CD4-positive, alpha-beta T cell treated with Interferon gamma for 1 hour (primary cell): ENCODE measurements at places on chromosomes 4 and X.

DNA sequence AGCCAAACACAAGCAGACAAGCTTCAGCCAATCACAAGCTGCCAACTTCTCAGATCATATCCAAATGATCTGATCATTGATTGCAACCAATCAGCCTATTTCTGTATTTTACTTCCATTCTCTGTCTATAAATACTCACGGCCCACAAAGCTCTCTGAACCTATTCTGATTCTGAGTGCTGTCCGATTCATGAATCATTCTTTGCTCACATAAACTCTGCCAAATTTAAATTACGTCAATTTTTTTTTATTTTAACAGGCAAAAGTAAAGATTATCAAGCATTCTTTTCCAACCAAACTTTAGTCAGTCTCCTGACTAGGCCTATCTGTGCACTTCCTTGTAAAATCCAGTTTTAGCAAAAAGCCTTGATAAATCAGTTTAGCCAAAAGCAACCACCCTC lies 1.8 kb upstream of the TCEANC start:
- no peak for DNase-seq

GRCh38 chrX:13167481-13168231 lies 123.2 kb upstream of the FAM9C start:
- DNase-seq, result no peak

- no peak for DNase-seq
These were observed 106.3 kb downstream of the FAM53A start for GRCh38 chr4:1577822-1578217.

DNA sequence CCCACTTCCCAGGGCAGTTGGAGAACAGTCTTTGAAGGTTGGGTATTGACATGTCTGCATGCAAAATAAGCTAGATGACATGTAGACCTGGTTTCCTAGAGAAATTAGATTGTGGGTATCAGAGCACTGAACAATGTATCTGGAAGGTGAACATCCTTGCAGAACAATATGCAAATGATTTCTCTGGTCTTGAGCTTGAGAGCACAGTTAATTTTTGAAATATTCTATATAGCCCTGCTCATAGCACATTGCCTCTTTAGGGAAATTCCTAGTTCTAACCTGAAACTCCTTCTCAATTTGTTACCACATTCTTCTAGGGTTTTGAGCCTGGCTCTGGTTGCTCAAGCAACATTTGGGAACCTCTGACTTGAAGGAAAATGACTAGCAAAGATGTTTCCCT lies 41.6 kb upstream of the LAS1L start:
- no peak for DNase-seq

DNA sequence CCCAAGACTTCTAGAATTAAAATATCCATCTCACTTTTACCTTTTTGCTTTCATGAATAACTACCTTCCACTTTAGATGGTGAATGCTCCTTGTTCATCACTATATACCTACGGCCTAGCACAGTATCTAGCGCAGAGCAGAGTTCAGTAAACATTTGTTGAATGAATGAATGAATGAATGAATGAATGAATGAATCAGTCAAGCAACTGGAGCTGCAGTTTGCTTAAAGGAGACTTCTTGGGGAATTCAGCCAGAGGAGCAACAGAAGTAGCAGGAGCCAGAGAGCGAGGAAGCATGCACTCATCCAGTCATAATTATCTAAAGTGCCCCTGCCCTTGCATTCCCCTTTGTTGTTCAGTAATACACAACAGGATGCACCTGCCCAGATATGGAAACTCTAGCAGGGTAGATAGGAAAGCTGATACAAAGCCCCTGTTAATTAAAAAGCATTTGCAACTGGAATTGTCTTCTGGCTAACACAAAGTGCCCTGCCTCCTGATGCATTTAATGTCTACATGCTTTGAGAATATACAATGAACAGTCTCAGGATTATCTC lies 103.0 kb upstream of the MBNL3 start:
- DNase-seq, result no peak

DNA sequence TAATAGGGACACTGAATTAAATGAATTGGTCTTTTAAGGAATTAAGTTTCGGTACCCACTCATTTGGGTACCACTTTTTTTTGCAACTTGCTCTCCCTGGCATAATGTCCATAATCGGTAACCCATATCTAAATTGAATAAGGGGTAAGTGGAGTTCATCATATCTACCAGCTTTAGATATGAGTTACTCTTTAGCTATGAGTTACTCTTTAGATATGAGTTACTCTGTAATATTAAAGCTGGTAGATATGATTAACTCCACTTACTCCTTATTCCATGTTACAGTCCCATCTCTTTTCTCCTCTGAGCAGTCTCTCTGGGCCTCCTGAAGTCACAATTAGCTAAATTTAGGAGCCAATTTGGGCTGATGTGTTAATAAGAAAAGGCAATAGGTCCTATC lies 85.7 kb downstream of the TEX13C start:
- no peak for DNase-seq

DNA sequence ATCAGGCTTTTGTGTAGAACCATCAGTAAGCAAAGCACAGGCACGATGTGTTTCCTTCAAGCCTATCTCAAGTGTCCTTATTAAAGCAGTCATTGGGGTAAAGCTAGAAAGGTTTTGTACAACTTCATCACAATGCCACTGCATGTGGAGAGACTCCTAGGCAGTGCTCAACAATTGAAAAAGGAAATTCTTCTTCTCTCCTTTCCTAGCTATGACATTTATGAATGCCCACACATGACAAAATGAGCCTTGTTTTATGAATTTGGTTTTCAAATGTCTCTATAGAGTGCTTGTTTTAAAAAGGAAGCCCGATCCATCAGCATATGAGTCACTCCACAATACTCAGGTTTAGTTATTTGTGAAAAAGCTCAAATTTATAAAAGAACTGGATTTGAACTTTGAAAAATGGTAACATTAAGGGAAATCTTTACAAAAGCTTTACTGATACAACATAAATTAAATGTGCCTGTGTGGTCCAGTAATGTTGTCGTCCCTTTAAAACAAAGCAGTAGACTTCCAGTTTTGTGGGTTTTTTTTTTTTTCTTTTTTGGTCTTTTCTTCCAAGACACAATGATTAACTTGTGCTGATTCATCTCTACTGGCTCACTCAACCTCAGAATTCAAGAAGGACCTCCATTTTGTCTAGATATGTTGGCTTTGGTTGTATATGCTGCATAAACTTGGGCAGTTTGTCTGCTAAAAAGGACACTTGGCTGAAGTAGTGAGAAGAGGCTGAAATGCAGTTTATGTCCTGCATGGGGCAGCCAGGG lies 273.8 kb downstream of the GASK1B start:
- no peak for DNase-seq
